ENCODE measurements at places on chromosomes 4 and X.

DNA sequence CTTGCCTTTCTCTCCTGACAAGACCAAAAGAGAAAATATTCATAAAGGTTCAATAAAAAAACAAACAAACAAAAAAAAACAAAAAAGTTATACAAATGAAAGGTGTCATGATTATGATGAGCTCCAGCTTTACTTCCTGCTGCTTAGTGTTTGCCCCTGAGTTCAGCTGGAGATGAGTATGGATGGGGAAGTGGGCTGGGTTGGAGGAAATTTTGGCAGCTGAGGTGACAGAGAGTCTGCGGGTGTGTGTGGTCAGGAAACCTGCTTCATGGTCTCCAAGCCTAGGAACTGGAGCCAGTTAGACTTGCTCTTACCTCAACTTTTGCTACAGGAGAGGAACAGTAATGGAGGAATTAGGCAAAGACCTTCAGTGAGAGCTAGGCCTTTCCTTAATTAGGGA is 4.3 kb upstream of the CYSLTR1 start:
- no peak for DNase-seq

DNA sequence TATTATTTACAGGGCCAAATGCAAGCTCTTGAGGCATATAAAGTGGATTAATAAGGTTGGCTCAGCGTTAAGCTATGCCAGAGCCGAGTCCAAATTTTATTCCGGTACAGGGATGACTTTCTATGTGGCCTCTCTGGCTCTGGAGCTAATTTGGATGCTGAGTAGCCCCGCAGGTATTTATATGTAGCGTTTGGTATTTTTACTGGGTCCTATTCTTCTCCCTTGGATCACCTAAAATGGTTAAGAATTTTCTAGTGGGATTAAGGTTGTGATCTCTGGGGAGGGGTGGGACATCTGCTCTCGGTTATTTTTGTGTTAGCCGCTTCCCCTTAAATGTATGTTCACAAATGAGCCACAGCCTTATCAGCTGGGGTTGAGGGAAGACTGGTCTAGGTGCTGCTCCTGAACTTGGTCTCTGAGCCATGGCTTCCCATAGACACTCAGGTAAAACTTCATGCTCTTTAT is 49.4 kb downstream of the FHL1 start:
- peak; percentile 71 for DNase-seq

- DNase-seq = no peak
Observed at GRCh38 chr4:36187723-36188333, 56.5 kb downstream of the ARAP2 start.

- no peak for DNase-seq
Observed at GRCh38 chr4:170741856-170742255, 652.1 kb upstream of the AADAT start.

GRCh38 chrX:19846995-19847790 is 40.2 kb downstream of the SH3KBP1 start:
- peak; percentile 65 for DNase-seq

DNA sequence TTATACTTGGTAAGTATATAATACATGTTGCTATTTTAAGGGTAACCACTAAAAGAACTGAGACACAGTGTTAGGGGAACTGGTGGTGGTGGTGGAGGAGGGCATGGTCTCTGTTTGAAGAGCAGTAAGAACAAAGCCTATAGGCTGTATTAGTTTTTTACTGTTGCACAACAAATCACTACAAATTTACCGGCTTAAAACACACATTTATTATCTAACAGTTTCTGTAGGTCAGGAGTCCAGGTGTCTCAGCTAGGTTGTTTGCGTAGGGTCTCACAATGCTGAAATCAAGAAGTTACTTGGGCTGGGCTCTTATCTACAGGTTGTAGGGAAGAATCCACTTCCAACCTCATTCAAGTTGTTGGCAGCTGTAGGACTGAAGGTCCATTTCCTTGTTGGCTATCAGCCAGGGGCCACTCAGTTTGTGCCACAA is 52.6 kb downstream of the CASK start:
- DNase-seq = no peak

DNA sequence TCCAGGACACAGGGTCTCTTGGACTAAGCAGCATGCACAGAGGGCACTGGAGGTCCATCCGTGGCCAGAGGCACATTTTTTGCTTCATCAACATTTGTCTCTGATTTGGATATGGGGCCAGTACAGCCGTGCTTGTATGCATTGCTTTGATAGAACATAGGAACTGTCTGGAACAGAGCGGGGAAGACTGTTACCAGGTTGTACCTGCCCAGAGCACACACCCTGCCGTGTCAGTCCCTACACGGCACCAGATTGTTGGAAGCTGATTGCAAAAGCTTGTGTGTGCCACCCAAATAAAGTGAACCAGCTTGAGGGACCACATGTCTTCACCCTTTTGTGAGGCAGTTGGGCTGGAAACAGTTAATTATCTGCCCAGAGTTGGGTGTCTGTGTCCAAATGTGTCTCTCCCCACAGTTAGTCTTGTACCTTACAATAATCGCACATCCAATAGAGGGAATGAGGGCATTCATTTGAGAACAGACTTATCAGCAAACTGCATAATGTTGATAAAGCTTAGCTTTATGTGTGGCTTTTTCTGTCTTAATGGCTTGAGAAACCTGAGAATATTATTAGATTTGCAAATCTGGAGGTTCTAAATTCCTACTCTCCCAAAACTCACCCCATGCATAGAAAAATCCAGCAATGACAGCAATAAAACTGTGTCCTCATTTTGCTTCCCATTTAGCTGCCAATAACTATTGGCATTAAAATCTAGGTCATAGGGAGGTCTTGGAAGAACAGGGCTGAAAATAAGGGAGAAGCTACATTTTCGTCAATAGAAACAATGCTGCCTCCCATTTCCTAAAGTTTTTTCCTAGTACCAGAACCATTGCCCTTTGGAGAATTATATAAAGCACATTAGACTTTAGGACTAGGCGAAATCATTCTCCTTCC is 21.2 kb downstream of the KLF3 start:
- no peak for DNase-seq

- DNase-seq = no peak
Observed at GRCh38 chr4:139530833-139531427, 25.1 kb downstream of the SETD7 start.

GRCh38 chrX:131083510-131084142 is 25.5 kb downstream of the ARHGAP36 start:
- DNase-seq = no peak

GRCh38 chr4:180285796-180286195 is 1957.4 kb upstream of the TENM3 start:
- no peak for DNase-seq

DNA sequence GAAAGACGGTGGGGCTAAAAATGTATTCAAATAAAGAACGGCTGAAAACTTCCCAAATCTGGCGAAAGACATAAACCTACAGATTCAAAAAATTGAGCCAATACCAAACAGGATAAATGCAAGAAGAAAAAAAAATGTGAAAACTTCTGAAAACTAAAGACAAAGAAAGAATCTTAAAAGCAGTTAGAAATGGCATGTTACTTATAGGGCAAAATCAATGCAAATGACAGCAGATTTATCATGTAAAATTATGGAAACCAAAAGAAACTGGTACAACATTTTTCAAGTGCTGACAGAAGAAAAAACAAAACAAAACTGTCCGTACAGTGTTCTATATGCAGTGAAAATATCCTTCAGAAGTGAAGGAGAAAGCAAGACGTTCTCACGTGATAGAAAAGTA is 239.0 kb downstream of the PDGFC start:
- DNase-seq = no peak

- DNase-seq = no peak
Observed at GRCh38 chrX:26586570-26586969, 370.6 kb downstream of the MAGEB5 start.

- no peak for DNase-seq
Observed at GRCh38 chr4:20278195-20278594, 26.5 kb downstream of the SLIT2 start.

GRCh38 chrX:149185087-149185486 is 320.0 kb downstream of the IDS start:
- DNase-seq = no peak

GRCh38 chrX:126170720-126171119 is 4.6 kb upstream of the DCAF12L2 start:
- DNase-seq = no peak

GRCh38 chr4:181970366-181970765 is 272.8 kb upstream of the TENM3 start:
- DNase-seq = no peak

DNA sequence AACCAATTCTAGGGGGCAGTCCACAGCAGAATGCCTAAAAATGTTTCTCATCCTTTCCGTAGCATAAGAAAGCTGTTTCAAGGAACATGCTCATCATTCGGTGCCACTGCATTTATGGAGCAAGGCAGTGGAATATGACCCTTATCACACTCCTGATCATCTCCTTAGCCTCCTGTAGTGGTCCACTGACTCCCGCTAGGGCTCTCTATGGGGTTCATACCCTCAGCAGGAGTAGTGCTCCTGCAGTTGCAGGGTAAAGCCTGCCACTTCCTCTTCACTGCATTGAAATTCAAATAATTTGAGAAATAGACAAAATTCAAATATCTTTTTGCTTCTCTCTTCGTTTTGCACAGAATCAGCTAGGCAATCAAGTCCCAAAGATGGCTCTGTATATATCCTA is 107.0 kb downstream of the NDST3 start:
- DNase-seq = no peak

DNA sequence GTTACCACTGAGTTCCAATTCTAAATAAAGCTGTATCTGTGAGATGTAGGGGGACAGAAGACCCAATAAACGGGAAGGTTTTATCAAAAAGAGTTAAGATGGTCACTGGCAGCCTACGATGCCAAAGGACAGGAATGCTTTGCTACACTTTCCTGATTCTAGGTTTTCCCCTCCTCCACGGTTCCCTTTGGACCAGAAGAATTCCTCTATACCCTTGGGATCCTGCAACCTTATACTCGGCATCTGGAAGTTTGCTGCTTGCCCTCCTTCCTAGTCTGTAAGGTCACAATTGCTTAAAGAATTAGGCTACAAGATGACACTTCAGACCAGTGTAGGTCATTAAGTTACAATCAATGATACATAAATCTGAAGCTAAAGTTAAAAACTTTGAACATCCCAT is 64.3 kb downstream of the SCML2 start:
- no peak for DNase-seq

DNA sequence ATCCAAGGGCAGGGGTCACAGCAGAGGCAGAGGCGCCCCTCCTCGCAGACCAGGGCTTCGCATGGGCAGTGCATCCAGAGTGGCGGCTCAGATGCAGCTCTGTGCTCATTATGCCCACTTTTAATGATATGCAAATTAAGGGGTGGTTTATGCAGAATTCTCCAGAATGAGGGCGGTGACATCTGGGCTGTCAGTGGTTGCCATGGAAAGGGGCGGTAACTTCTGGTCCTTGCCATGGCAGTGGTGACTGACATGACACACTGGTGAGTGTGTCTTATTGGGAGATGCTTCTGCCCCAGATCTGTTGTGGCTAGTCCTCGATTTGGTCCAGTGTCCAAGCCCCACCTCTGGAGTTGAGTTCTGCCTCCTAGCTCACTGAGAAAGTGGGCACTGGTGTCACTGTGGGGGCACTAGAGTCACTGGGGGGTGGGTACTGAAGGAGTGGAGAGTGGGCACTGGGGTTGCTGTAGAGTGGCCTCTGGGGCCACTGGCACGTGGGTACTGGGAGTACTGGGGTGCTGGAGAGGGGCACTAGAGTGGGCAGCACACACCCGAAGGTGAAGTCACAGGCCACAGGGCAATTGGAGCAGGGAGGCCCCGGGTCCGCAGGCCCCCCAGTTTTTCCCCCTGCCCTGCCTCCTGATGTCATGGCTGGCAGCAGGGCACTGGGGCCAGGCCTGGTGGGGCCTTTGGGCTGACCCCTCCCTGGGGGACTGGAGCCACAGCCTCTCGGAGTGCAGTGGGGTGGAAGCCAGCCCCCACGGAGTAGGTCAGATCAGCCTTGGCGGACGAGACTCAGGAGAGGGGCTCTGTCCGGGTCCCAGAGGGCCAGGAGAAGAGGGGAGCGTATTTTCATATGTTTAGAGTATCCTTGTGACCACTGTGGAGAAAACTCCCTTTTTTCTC is 98.6 kb upstream of the NKX1-1 start:
- no peak for DNase-seq

DNA sequence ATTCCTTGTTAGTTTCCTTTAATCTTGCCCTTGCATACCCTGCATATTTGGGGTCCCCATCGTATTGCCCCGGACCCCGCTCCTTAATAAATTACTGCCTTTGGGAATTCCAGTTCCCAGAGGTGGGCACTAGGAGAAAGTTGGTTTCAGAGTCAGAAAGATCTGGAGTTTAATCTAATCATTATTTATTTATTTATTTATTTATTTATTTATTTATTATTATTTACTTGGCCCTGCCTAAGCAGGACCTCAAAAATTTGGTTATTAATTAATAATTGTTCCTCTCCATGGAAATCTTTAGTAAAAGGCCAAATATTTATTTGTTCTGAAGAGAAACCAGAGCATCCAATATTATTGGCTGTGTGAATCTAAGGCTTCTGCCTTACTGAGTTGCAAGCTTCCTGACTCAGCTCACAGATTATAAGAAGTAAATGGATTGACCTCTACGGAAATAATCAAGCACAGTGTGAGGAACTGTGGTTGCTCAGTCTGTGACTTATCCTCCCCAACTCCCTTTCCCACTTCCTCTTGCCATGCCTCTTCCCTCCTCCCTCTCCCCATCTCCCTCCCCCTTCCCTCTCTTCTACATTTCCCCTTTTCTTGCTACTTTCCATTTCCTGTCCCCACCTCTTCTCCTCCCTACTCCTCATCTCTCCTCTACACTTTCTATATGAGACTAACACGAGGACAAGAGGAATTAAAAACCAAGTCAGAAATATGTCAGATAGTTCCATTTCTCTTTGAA is 61.5 kb upstream of the AP1S2 start:
- DNase-seq = no peak

GRCh38 chr4:101183221-101183620 is 164.1 kb downstream of the PPP3CA start:
- DNase-seq = no peak

- no peak for DNase-seq
Observed at GRCh38 chr4:76200771-76201231, 12.8 kb downstream of the SCARB2 start.

DNA sequence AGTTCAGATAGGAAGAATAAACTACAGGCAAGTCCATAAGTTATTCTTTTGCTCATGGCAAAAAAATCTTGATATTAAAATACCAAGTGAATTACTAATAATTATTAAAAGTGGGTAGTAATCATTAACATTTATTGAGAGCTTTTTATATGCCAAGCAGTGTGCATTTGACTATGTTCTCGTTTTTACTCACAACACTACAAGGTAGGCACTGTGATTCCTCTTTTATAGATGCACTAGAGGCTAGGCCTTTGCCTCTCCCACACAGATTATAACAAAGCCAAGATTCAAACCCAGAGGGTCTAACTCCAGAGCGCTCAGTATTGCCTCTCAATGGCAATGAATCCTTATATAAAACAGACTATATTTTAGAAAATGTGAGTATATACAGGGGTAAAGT is 254.2 kb downstream of the NAF1 start:
- DNase-seq = no peak

All from AG09309 (cell line).